ENCODE measurements at places on chromosomes 2 and 18.

GRCh38 chr18:30491815-30492551 is 550.6 kb downstream of the DSC3 start:
- no peak for DNase-seq

DNA sequence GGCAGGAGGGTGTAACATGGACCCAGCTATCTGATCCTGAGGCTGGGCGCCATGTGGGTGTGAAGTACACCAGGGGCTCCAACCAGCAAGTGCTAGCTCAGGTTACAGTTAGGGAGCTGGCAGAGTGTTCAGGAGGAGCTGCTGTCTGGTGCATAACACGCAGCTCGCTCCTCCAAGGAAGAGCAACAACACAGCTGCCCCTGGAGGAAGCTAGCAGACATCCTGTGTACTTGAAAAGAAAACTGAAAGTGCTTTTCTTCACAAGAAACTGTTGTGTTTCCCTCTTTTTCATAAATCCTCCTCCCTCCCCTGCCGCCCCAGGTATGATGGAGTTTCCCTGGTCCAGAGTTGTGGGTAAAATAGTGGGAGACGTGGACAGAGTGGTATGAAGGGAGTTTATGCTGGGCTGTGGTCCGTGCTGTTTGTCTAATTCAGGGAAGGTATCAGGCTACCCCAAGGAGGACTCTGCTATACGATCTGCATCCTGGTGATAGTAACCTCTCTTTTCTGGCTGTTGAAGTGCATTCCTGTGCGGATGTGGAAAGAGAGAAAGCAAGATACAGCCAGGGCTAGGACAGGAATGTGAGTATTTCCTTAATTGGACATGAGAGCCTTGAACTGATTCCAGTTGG is 6.1 kb upstream of the LBH start:
- DNase-seq = peak; percentile 75

DNA sequence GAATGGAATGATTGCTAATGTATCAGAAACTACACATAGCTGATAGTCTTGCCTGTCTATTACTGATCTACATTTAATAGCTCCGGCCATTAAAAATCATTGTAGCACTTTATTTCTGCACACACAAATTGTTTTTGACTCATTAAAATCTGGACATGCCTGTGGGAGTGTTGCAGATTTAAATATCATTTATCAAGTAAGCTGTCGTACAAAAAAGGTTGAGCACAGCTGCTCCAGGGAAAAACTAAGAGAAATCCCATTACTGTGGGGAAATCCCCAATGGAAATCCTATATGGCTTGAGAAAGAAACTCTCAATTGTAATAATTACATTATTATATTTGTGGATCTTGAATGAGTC is 99.6 kb upstream of the CERS6 start:
- no peak for DNase-seq

DNA sequence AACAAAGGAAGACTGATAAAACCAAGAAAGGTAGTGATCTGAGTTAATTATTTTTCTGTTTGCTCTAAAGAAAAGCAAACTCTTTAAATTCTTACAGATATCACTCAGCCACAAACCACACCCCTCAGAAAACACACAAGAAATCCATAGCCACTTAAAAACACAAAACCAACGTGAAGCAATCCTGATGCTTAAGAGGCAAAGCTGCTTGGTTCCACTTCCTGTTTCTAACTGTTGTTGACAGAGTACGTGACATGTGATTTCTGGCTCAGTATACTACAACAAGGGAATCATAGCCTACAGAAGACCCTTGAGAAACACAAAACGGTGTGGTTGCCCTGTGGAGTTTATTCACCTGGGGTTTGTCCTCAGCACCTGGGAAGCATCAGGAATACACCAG is 240.9 kb upstream of the APCDD1 start:
- DNase-seq = no peak

- peak; percentile 63 for DNase-seq
Measured at GRCh38 chr2:207165121-207166038, at the start of gene KLF7. KLF7 (minus strand) TSS chr2:207165948; CDS start chr2:207165568, 380 bp downstream.

DNA sequence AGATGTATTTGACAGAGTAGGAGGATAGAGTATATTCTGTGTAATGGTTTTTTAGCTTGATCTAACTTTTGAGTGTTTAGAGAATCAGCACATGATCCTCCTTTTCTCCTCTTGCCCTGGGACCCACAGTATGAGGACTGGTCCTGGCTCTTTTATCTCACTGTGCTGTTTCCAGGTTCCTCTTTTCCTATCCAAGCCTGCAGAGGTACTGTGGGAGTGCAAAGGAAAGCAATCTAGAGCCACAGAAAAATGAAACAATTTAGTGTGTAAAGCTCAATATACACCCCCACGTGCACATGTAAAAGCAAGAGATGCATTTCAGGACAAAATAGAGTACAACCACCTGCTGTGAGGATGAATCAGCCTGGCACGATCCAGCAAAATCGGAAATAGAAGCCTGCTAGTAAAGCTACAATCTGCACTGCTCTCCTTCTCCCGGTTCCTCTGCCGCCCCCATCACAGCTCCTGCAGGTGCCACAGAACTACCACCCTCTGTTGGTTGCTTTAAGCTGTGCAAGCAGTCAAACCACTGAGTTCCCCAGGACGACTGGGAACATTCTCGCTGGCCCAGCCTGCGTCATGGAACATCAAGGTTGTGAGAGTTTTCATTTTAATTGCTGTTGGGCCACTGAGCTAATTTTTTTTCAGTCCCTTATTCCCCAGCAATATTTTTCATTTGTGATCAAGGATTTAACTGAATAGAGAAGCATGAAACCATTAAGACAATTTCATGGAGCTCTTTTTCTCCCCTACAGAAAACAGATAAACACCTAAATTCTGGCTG is 47.8 kb upstream of the MAPRE3 start:
- DNase-seq = peak; percentile 81

DNA sequence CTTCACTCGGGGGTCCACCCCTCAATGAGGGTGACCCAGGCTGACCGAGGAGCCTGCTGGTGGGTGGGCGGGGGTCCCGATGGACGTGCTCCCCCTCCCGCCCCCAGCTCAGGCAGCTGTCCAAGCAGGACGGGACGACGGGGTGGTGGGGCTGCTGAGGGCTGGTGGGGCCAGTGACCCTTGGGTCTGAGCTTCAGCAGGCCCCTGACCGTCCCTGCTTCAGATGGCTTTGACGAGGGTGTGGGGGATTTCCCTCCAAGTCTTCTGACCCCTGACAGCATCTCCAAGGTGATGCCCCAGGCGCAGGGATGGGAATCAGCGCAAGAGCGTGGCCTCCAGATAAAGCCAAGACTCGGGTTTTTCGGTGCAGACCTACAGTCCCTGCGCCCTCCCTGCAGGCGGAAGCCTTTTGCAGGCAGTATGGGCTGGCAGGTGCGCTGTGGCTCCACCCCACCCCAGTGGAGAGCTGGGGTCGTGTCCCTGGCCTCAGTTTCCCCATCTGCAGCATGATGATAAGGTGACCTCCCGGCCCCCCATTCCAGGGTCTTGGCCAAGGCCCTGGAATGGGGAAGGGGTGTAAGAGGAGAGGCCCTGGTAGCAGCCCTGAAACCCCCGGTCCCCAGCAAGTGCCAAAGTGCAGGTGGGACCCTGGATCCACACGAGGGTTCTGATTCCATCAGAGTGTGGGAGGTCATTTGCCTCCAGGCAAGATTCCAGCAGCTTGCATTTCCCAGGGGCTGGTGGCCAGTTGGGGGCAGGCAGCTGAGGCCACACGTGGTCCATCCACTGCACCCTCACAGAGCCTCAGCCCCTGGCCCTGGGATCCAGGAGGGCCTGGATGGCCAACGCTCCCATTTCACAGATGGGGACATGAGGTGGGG is 8.7 kb downstream of the CROCC2 start:
- no peak for DNase-seq

- no peak for DNase-seq
Measured at GRCh38 chr2:144310889-144311608, 208.9 kb downstream of the ZEB2 start.

DNA sequence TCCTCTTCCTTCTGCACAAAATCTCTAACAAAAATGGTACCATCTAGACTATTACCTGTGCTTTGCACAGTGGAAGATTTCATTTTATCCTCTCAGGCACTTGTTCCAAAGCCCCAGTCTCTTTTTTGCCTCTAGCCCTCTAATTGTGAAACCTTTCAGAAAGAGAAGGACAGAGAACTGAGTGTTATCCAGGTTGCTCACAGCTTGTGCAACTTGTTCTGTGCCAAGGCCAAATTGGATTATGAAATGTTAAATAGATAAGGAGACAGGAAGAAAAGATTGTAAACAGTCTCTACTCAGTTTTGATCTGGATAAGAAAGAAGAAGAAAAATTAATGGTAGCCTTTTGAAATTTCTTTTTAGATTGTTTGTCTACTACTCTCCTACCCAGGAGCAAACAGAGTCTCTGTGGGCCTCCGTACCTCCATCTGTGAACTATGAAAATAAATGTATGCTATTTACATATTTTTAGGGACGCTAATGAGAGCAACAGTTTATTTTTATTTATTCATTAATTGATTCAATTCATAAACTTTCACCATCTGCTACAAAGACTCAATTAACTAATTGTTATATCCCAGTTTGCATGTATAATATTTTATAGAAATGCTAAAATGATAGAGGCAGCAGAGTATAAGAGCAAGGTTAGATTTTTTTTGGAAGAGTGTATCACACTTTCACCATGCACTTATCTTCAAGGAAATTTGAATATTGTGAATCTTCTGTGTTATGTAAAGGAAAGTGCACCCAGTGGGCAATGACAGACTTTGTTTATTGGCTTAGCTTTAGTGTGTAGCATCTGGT is 339.0 kb upstream of the ETAA1 start:
- no peak for DNase-seq

GRCh38 chr2:38748943-38749804 is 2.0 kb downstream of the SRSF7 start:
- DNase-seq = no peak

- DNase-seq = no peak
Measured at GRCh38 chr2:24482972-24483300, 8.1 kb upstream of the NCOA1 start.

DNA sequence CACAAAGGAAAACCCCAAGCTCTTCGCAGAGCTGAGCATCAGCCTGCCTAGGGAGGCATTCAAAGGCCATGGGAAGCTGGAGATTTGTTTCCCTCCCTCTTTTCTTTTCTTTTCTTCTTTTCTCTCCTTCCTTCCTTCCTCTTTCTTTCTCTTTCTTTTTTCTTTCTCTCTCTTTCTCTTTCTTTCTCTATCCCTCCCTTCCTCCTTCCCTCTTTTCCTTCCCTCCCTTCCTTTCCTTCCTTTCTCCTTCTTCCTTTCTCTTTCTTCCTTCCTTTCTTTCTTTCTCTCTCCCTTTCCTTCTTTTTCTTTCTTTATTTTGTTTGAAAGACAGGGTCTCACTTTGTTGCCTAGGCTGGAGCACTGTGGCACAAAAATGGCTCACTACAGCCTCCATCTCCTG is 168.4 kb upstream of the ARL4C start:
- no peak for DNase-seq

- peak; percentile 88 for DNase-seq
Measured at GRCh38 chr2:222864296-222864695, 3.5 kb downstream of the ACSL3 start.

GRCh38 chr2:217897816-217898806 is 104.7 kb downstream of the TNS1 start:
- DNase-seq = no peak

DNA sequence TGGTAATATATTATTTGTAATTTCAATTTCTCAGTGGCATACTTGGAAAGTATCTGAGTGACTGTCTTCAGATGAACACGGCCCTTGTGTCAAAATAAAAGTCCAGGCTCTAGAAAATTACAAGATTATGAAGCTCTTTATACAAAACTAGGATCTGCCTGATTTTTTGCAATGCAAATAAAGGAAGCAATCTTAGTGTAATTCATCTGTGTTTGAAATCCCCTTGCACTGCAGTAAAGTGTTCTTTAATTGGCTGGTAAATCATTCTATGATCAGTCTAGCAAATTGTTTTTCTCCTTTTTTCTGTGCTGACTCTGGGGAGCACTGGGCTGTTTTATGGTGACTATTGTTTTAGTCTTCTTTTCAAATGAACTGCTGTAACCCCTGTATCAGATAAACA is 1039.0 kb downstream of the SOCS6 start:
- DNase-seq = no peak

Data from islet precursor cell (in vitro differentiated cells).